ENCODE measurements at places on chromosomes 1 and 21.

DNA sequence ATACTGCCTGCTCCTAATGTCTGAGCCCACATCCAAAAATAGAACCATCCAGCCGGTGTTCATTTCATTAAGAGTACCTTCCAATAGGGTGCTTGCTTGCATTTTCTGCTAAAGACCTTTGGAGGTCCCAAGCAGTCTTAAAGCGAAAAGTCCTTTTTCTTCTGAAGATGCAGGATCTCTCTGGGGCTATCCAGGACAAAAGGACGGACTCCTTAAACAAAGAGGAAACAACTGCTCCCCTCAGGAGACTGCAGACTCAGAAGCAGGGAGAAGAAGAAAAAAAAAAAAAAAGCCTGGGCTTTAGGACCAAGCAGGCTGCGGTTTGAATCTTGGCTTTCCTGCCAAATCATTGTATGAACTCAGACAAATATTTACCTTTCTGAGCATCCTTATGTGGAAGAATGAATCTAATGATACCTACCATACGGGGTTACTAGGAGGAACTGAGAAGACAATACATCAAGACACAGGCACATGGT is 204.0 kb downstream of the PLPP3 start:
- no peak for DNase-seq

GRCh38 chr1:31183126-31183525 is 56.6 kb downstream of the NKAIN1 start:
- no peak for DNase-seq

GRCh38 chr1:209567698-209568175 is 15.8 kb upstream of the CAMK1G start:
- DNase-seq, result no peak

GRCh38 chr21:15638856-15639549 is 90.8 kb upstream of the USP25 start:
- no peak for DNase-seq

- no peak for DNase-seq
Measured at GRCh38 chr1:228375578-228376261, 30.9 kb downstream of the TRIM11 start.

All from pons (tissue), 1 donor.